ENCODE measurements at places on chromosomes 3 and 15. TPM values are rescaled to one million over a fixed set of nuclear protein-coding genes. Genes with fewer than 3 reads are reported as not detected.

The EPHA3 gene
- not detected for total RNA-seq

The XPC gene
- total RNA-seq = 12.9 TPM

The TMEM87A gene
- 77.0 TPM for total RNA-seq

The CIB2 gene
- total RNA-seq = 3.8 TPM

- peak; percentile 37 for DNase-seq
Measured at GRCh38 chr3:16200411-16200810, 25.9 kb downstream of the GALNT15 start.

- DNase-seq = no peak
Measured at GRCh38 chr3:14170531-14171159, 7.8 kb downstream of the XPC start.
